ENCODE measurements at places on chromosomes 3 and 15.

DNA sequence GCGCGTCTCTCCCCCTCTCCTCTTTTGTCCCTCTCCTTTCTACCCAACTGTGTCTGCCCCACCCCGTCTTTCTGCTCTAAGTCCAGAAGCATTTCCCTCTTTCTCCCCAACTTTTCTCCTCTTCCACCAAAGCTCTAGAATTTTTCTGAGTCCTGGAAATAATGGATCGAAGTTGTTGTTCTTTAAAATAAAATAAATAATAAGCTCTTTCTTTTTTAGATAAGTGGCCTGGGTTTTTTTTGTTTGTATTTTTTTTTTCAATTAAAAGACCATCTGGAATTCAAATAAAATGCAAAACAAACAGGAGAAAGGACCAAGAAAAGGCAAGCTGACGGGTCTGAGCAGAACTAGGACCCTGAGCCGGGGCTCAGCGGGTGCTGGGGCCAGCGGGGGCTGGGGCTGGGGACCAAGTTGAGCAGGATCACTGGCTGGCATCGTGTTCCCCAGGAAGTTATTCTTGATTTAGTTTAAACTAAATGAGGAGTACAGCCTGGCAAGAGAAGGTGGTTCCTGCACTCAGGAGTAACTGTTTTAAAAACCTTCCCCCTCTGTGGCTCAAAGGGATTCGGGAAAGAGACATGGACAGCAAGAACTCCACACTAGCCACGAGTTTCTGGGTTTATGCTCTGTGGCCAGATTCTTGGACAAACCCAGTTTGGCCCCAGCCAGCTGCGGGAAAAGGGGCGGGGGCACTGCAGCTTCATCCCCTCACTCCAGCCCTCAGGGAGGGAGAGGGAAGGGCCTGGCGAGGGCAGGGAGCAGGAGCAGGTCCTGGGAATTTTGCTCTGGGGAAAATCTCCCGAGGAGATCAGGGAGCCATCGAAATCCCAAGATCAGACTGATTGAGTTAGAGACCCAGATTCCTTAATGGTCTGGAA lies 8.4 kb downstream of the GATA2 start:
- DNase-seq: no peak

DNA sequence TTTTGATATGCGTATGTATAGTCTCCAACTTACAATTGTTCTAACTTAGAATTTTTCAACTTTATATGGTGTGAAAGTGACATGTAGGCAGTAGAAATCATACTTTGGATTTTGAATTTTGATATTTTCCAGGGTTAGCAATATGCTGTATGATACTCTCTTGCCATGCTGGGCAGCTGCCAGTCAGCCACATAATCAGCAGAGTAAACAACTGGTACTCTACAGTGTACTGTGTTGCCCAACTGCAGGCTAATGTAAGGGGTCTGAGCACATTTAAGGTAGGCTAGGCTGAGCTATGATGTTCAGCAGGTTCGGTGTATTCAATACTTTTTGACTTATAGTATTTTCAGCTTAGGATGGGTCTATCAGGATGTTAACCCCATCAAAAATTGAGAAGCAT lies 52.0 kb upstream of the RYK start:
- no peak for DNase-seq

- no peak for DNase-seq
These were observed 60.3 kb upstream of the TP63 start for GRCh38 chr3:189570916-189571315.

GRCh38 chr3:67567893-67568292 lies 86.5 kb downstream of the SUCLG2 start:
- DNase-seq: no peak

GRCh38 chr3:160885791-160886286 lies 129.8 kb downstream of the PPM1L start:
- no peak for DNase-seq

DNA sequence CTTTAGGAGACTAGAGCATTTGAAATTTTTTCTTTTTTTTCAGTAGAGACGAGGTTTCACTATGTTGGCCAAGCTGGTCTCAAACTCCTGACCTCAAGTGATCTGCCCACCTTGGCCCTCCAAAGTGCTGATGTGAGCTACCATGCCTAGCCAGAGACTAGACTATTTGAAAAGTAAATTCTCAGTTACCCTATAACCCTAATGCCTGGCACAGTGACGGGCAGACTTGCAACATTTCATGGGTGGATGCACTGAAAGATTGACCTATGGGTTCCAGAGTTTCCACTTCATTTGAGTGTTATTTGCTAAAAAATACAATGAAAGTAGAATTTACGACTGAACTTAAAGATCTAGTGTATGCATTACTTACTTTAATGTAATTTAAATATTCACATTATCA lies 45.7 kb upstream of the LIPC start:
- no peak for DNase-seq

DNA sequence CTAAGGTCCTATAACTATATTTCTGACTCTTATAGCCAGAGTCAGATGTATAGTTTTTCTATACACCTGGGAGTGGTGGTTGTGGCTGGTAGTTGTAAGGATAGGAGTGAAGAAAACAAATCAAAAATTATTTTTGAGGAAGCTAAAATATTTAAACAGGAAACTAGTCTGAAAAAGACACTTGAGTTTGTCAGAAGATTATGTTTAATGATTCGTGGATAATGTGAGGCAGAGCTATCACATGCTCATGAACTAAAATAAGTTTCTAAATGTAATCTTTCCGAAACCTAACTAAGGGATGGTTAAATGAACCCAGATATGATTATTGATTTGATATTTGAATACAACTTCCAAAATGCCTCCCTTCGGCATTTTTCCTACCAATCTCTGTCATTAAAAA lies 30.4 kb downstream of the GABRR3 start:
- no peak for DNase-seq

DNA sequence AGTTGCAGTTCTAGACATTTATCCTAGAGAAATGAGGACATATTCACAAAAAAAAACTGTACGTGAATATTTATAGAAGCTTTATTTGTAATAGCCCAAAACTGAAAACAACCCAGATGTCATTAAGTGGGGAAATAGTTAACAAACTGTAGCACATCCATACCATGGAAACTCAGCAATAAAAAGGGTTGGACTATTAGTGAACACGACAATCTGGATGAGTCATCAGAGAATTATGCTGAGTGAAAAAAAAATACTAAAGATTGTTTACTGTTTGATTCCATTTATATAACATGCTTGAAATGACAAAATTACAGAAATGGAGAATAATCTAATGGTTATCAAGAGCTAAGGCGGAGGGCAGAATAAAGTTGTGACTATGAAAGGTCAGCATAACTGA lies 59.5 kb downstream of the CPA3 start:
- DNase-seq: no peak

- no peak for DNase-seq
These were observed 15.1 kb downstream of the AVEN start for GRCh38 chr15:34023907-34024306.

GRCh38 chr3:58528629-58529028 lies 8.4 kb downstream of the ACOX2 start:
- DNase-seq: no peak

- no peak for DNase-seq
These were observed 76.8 kb upstream of the HRH1 start for GRCh38 chr3:11077466-11077865.

DNA sequence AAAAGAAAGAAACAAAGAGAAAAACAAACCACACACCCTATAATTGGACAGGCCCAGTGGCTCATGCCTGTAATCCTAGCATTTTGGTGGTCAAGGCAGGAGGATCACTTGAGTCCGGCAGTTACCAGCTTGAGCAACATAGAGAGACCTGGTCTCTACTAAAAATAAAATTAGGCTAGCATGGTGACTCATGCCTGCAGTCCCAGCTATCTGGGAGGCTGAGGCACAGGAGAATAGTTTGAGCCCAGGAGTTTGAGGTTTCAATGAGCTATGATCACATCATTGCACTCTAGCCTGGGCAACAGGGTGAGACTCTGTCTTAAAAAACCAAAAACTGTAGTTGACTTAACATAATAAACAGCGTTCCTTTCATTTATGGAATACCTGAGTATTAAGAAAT lies 72.3 kb upstream of the ST3GAL6 start:
- DNase-seq: no peak

GRCh38 chr3:171770689-171771620 lies 39.3 kb downstream of the PLD1 start:
- no peak for DNase-seq

GRCh38 chr3:143769616-143770015 lies 78.7 kb downstream of the SLC9A9 start:
- no peak for DNase-seq

DNA sequence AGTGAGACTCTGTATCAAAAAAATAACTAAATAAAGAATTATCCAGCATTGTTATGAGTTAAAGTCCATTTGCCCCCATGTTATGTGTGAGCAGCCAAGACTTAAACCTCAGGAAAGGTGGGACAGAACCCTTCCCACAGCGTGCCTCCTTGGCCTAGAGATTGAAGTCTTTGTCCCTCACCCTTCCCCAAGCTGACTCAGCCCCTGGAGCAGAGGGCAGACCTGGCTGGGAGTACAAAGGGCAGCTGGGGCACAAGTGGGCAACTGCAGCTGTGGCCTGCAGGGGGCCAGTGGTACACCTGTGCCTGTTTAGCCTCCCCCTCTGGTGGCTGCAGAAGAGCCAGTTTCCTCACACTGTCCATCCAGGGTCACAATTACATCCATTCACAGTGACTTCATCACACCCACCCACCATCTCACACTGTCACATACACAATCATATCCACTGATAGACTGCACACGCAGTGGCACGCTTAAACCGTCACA lies 940 bp upstream of the ACY1 start:
- DNase-seq: no peak

DNA sequence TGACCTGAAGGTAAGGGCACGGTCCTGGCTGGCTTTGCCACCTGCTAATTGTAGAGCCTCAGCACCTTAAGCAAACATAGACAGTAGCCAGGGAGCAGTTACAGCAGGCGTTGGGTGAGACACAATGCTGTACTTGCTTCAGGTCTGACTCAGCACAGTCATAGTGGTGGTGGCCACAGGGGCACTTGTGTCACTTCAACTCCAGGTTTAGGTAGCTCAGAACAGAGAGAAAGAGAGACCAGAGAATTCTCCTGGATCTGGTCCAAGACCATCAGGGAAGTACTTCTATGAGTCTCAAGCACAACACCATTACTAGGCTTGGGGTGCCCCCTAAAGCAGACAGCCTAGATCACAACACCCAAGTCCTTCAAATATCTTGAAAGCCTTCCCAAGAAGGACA lies 204.4 kb downstream of the OTOL1 start:
- DNase-seq: no peak

DNA sequence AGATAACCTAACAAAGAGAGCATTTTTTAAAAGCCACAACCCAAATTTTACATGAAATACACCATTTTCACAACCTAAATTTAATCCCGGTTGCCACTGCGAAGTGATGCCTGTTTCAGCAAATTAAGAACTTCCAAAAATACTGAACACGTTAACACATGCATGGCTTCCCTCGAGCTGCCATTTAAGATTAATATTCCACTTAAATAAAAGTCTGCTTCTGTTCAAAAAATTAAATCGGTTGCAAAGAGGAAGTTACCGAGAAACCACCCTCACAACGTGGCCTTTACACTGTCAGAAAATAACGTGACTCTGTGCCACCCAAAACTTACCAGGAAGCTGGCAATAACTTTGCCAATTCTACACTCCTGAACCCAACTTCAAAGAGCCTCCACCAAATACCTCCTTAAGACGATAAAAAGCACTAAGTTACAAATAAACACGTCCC lies 1.2 kb downstream of the TBL1XR1 start:
- no peak for DNase-seq

- no peak for DNase-seq
These were observed 637.7 kb upstream of the UBE2E2 start for GRCh38 chr3:22565393-22565792.

- DNase-seq: no peak
These were observed 22.1 kb downstream of the CLEC3B start for GRCh38 chr3:45048244-45048643.

All from stimulated activated CD4-positive, alpha-beta T cell treated with anti-CD3 and anti-CD28 coated beads, Interleukin-15, amount 100 ng/mL, for 1 hour (primary cell).